ACHN (cell line): ENCODE measurements at places on chromosomes 11 and 22.

DNA sequence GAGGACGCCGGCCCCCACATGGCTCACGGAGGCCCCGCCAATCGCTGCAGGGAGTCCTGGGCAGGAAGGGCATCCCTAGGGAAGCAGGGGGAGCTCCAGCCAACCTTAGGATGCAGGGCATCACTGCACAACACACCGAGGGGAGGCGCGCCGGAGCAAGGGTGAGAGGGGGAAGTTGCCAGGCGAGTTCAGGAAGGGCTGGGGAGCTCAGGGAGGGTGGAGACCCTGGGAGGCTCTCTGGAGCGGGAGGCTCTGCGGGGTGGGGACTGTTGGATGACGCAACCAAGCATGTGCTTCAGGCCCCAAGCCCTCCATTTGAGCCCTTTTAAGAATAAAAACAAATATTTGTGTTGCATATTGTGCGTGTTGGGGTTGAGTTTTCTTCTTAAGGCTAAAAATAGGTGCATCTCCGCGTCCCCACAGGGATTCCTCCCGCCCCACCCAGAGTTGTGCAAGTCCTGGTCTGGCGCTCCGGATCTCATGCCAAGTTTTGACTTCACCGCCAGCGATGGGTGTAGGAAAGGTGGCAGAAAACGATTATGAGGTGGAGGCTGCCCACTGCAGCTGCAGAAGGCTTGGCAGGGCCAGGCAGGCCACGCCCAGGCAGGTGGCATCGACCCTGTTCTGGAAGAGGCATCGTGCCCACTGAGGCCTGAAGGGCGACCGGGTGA, 65.2 kb downstream of the WNT7B start:
- DNase-seq: no peak

- DNase-seq: no peak
Measured at GRCh38 chr11:122516686-122517085, 138.8 kb upstream of the UBASH3B start.

GRCh38 chr11:13339195-13340153, 61.9 kb downstream of the BMAL1 start:
- peak; percentile 49 for DNase-seq

DNA sequence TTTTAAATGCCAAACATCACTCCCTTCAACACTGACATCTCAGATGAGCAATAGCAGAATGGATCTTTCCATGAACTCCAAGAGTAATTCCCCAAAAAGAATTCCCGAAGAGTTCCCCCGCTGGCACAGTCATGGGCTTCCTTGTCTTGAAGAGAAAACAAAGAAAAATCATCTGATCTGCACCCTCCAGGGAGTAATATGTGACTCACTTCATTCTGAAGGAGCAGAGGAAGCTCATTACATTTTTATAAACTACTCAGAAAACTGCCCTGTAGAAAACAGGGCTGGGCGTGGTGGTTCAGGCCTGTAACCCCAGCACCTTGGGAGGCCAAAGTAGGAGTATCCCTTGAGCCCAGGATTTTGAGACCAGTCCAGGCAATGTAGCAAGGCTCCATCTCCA, 35.7 kb downstream of the CELSR1 start:
- DNase-seq: peak; percentile 59

- no peak for DNase-seq
Measured at GRCh38 chr11:78449866-78450265, 32.2 kb upstream of the GAB2 start.

DNA sequence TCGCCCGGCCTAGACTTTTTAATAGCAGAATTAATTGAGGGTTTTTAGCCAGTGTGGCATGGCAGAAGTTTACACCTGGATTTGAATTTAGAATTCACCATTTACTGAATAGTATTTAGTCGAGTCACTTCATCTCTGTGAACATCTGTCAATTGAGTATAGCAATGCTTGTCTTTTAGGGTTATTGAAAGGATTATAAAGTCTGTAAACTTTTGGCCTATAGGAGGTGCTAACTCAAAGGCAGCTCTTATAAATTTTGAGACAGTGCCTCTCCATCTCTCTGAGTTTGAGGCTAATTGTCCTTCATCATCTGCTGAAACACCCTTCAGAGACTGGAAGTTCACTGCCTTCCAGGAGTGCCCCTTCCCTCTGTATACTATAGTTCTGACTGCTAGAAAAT, 205.0 kb downstream of the NELL1 start:
- DNase-seq: no peak

DNA sequence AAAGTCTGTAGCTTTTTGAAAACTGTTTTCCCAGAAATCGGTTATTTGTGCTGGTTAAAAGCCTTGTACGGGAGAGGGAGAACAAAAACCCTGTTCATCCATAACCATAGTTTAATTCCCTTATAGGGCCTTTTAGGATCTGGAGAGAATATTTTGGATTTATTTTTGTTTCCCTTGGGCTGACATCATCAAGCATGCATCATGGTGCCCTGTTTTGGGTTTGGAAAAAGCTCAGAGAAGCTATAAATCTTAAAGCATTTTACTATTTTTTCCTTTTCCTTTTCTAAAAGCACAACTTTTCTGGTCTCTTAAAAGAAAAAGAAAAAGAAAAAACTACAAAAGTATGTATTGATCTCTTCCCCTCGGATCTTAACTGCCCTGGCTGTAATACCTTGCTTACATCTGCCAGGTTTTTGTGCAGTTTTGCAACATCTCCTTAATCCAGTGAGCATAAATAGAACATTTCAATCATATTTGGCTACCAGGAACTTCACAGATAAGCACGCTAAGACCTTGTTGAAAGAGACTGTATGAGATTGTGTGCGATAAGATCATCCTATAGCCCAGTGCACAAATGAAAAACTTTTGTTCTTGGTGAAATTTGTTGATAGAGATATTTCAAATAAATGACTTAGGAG, 88.0 kb downstream of the ZBTB16 start:
- DNase-seq: no peak

DNA sequence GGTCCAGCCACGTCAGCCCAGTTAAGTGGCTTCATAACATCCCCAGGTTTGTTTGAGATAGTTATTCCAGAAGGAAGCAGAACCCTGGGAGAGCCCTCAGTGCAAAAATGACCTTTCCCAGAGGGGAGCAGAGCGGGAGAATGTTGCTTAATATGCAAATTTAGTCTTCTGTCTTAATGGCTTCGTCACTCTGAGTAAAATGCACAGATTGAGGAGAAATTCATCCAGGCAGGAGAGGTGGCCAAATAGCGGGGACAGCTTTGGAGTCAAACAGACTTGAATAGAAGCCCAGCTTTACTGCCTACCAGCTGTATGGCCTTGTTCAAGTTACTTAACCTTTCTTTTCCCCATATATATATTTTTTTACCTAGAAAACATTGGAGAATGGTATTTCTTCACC, 12.3 kb upstream of the NRGN start:
- no peak for DNase-seq

DNA sequence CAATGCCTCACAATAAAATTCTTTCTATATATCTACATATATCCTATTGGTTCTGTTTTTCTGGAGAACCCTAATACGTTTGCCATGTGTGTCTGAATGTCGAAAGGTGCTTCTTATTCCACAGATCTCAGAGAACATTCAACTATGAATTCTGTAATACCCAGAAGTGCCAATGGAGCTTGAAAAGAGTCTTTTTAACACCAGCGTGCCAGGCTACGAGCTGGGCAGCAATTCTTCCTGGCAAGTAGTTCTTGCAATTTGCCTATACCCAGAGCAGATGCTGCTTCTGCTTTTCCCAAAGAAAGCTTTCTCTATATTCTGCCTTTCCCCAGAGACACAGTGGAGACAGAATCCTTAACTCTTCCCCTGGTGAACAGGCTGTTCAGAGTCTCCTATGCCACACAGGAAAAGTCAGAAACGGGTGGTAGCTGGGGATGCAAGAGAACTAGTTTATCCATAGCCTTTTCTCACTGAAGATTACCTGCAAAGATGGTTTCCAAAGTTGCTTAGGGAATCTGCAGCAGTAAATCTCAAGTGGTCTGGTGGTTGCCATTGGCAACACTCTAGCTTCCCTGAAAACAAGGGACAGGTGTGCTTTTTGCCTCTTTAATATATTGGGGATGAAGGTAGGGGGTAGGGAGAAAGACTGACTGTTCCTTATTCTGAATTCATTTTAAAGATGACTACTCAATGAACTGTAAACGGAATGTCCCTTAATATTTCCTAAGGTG, 16.8 kb upstream of the PAFAH1B2 start:
- DNase-seq: no peak

DNA sequence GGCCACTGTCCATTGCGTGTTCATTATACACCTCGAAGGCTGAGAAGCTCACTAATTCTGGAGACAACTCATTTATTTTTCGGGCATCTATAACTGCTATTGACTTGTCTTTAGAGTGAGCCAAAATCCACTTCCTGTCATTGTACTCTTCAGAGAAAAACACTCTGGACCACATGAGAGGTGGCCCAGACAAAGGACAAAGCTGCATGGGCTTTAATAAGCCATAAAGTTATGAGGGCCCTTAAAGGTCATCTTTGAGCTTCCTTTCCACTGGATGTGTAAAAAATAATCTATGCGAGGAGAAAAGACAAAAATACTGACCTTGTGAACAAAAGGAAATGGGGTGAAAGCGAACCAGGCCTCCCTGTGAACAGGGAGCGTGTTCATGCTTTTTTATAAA, 63.5 kb upstream of the ZC3H12C start:
- DNase-seq: no peak

DNA sequence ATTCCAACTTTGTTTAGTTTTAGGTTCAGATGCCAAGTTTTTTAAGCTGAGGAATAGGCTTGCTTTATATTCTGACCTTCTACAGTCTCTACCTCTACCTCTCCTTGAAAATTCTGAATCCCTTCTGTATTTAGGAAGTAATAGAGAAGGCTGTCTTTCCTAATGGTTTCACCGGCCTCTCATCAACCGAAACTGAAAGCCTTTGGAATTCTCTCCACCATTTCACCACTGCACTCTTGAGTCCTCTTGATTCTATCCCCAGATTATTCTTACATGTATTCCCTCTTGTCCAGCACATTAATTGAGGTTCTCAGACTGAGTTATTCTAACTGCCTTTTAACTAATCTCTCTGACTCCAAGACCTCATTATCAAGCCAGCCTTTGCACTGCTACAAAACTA, 67.7 kb upstream of the PICALM start:
- DNase-seq: no peak

DNA sequence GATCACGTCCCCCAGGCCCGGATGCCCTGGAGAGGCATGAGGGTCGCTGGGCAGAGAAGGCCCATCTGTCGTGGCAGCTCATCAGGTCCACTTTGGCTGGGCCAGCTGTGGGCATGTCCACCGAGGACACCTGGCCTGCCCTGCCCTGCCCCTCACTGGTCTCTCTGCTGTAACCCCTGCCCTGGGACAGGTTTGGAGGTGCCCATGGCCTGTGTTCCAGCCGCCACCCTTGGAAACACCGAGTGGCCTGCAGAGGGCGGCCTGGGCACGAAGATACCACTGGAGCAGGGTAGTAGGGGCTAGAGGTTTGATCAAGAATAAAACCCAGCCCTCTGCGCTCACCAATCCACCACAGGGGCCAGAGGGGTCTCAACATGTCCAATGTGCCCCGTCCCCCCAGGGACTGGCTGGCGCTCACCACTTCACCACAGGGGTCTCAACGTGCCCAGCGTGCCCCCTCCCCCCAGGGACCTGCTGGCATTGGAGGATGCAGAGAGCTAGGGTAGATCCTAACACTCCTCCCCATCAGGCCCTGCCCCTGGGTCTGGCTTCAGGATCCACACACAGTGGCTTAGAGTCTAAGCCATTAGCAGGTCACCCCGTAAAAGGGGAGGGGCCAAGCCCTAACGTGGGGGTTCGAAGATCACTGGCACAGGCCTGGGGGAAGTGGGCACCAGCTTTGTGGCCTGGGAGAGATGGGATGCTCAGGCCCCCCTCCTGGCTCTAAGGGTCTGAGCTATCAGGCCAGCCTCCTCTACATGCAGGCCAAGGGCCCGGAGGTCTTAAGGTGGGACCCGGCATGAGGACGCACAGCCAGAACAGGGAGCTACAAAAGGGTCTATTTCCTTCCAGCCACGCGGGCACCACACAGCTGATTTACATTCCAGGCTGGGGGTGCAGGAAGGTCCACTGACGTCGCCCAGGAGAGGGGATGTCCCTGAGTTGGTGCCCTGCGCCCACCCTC, 1.3 kb upstream of the HDAC10 start:
- DNase-seq: peak; percentile 65

- DNase-seq: peak; percentile 83
Measured at GRCh38 chr11:396948-397548, 3.0 kb downstream of the PKP3 start.

GRCh38 chr11:87352759-87353707, 315.3 kb downstream of the TMEM135 start:
- DNase-seq: peak; percentile 75

DNA sequence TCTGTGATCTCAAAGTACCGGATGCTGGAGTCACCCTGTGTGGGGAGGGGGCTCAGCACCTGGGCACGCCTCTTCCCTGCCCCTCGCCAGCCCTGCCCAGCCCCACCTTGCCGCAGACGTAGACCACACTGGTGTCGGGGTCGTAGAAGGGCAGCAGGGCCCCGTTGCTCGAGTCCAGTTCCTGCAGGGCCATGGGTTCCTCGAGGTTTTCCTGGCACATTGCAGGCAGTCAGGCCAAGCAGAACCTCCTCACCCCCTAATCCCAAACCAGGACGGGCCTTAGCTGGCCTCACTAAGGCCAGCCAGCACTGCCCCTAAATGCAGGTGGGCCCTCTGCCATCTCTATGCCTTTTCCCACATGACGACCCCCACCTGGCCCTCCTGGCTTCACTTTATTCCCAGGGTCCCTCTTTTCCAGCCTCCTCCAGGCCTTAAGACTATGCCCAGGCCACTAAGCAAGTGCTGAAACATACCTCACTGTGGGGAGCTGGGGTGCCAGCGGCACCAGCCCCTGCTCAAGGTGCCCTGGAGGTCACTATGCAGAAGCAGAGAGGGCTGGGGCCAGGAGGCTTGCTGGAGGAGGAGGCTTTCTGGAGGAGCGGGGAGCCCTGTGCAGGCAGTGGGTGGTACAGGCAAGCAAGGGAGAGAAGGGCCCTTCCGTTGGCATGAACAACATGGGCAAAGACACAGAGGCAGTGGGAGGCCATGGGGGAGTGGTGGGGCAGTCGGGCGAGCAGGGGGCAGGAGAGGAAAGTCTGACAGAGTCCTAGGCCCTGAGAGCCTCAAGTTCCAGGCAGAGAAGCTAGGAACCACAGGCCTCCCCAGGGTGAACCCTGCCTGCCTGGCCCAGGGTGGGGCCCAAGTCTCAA, 2.8 kb downstream of the CORO1B start:
- no peak for DNase-seq
